HFFc6 (cell line): ENCODE measurements at places on chromosomes 12 and 14.

DNA sequence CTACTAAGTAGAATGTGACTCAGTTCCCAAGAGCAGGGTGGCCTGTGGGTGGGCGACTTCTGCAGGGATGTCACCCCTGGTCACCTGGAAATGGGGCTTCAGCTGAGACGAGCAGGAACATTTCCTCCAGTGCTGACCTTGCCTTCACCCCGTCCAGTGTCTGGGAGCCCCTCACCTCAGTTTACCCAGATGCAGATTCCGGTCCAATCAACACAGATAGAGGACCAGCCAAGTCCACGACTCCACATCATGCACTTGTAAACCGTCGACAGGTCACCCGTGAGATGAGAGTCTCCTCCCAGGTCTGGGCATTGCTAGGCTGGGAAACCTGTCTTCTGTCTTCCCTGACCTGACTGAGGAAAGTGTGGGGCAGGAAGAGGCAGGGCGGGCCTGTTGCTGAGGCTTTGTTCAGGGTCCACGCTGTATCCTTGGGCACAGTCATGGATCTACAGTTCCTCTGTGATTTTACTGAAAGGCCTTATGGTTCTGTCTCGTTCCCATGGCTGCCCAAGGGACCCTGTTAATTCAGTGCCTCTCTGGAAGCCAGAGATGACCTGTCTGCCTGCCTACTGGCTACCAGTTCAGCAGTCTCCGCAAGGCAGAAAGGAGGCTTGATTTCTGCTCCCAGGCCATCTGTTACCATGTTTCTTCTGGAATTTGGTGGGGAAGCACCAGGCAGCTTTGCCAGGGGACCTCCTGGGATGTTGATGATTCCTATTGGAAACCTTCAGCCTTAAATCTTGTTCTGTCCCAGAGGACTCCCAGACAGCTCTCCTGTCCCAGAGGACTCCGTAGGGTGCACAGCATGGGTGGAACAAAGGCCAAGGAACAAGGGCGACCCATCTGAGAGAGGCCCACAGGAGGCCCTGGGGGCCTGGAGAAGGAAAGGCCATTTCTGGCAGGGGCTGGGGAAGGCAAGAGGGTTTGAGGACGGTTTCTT lies 288.5 kb upstream of the RTL1 start:
- DNase-seq, result no peak

GRCh38 chr12:29148596-29148910 lies 525 bp upstream of the FAR2 start:
- no peak for DNase-seq

GRCh38 chr12:116048879-116049278 lies 228.6 kb downstream of the MED13L start:
- no peak for DNase-seq

DNA sequence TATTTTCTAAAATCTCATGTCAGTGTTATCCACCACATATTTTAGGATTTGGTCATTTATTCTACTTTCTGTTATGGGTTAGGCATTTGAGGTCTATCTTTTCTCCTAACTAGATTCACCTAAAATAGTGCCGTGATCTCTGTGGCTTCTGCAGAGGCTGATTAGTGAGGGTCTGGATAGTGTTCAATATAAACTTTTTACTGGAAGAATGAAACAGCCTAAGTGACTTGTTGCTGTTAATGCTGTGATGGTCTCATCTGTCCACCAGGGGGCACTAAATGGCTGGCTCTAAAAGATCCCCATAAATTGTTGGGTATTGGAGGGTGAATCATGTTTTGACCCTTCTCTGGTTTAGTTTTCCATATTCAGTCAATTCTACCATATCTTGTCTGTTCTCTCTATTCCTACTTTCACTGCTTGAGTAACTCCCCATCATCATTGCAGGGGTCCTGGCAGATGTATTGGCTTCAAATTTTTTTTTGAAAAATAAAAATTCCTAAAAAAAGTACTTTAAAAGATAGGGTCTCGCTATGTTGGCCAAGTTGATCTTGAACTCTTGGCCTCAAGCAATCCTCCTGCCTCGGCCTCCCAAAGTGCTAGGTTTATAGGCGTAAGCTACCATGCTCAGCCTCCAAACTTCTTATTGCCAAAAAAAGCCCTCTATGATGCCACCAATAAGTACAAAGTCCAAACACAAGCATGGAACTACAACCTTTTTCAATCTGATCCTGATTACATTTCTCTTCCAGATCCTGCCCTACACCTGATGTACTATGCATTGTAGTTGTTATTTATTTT lies 6.9 kb downstream of the PABPN1 start:
- DNase-seq, result peak; percentile 67

DNA sequence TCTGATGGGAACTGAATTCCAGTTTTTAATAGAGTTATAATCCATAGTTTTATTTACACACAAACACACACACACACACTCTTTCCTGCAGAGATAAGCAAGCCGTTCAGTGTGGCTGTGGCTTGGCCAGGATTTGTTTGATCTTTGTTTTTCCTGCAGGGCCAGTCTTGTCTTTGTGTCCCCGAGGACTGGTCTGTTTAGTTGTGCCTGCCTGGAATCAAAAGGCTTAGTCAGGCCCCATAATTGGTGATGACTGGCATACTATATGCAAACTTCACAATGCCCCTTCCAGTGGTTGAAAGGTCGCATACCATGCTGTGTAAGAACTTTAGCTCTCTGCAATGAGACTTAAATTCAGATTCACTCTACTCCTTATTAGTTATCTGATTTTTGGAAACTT lies 26.0 kb downstream of the WBP11 start:
- peak; percentile 15 for DNase-seq

- DNase-seq, result no peak
Observed at GRCh38 chr12:5343711-5344110, 88.2 kb upstream of the NTF3 start.

- peak; percentile 57 for DNase-seq
Observed at GRCh38 chr14:65502676-65503124, 90.2 kb downstream of the FUT8 start.

- no peak for DNase-seq
Observed at GRCh38 chr12:77746096-77746495, 84.6 kb upstream of the NAV3 start.

DNA sequence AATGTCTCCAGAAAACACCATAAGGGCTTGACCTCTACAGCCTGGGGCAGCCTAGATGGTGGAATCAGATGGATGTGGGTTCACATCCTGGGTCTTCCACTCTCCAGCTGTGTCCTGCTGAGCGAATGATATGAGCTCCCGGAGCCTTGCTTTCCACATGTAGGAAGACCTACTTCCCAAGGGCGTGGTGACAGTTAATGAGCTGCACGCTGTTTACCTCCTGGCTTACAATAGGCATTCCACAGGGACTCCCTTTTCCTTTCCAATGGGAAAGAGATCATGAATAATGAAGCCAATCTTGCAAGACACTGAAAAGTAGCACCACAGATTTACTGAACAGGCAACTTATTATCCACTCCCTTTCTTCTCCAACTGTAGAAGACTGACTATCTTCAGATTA lies 46.1 kb downstream of the TMTC1 start:
- DNase-seq, result no peak

DNA sequence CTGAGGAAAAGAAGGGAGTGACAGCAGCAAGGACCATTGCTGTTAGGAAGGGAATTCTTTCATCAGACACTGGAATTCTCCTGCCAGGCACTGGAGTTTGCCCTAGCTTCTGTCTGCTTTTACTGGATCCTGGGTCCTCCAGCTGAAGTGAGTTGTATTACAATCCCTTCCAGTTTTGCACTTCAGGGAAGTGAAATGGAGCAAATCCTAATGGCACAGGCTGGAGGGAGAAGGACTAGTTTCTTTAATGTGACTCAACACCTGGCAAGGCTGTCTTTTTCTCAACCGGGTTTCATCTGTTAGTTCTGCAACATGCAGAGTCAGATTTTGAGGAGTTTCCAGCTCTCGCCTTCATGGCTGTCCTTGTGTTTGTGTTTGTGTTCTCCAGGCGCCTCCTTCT lies 45.8 kb downstream of the ETV6 start:
- no peak for DNase-seq

DNA sequence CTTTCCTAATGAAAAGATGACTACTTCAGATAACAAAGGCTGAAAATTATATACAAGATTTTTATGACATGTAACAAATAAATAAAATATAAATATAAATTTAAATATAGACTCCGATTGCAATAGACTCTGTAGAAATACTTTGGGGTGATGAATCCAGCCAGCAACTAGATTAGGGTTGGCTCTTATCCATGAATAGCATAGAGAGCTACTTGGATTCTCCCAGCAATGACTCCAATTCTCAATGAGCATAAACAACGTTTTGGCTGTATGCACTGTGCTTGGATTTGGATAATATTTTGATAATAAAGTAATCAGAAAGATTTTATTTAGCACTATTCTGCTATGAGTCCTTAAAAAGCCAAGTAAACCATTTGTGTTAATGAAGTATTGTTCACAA lies 58.0 kb upstream of the LRFN5 start:
- DNase-seq, result no peak

GRCh38 chr12:110937104-110937641 lies 16.8 kb upstream of the MYL2 start:
- no peak for DNase-seq

DNA sequence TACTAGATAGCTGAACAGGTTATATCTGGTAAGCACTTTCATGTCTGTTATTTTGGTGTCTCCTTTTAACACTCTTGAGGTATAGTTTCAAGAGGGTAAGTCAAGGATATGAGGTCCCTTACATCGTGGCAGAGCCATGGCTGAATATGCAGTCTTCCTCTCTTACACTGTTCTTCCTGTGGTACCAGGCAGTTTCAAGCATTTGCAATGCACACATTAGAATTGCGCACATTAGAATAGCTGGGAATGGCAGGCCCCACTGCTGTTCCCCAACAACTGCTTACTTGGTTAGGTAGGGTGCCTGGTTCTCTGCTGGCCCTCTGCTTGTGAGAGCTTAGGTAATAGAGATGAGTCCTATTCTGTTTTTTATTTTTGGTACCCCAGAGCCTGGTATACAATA lies 41.2 kb downstream of the TMTC2 start:
- DNase-seq, result no peak

- no peak for DNase-seq
Observed at GRCh38 chr14:90632871-90633270, 183.4 kb downstream of the TTC7B start.

DNA sequence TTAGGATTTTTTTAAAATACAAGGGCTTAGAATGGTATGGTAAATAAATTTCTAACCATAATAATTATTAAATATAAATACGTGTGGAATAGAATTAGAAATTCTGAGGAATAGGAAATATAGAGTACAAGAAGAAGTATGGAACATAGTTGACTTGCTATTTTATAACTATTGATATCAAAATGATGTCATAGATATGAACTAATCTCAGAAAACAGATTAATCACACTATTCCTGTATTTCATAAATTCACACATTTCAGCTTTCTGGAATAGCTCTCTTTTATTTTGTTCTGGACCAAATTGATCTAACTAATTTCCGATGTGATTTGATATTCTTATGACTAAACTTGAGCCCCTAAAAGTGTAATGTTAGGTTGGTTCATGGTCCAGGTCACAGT lies 237.2 kb upstream of the NPAS3 start:
- DNase-seq, result no peak

GRCh38 chr14:89641495-89642175 lies 224.6 kb upstream of the FOXN3 start:
- no peak for DNase-seq

GRCh38 chr14:84891404-84891803 lies 638.5 kb upstream of the FLRT2 start:
- DNase-seq, result no peak

DNA sequence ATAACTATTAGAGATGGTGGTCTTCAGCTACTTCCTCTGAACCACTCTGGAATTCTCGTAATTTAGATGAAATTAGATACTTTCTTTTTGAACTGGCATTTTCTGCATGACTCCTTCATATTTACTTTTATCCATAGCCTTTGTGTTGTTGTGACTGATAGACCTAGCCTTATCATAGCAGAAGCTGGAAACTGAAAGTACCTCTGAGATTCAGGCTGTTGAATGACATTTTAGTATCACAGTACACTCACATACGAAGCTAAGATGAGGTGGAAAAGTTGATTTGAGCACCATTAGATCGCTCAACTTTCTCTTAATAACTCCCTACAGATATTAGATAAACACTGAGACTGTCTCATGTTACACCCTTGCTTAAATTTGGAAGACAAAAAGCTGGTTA lies 525.1 kb upstream of the FBXO33 start:
- no peak for DNase-seq

DNA sequence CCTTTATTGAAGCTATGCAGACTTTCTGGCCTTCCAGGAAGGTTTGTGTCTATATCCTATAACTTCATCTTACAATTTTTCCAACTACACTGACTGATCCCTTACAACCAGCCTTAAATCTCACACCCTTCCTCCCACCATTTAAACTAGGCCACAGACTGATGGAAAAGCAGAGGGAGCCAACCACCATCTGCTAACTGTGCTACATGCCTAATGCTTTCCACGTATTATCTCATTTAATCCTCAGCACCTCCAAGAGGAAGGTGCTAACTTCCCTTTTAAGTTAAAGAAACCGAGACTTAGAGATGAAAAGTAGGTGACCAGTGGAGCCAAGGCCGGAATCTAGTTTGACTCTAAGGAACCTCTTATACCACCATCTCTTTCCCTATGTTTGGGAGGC lies 22.7 kb upstream of the BLTP3B start:
- DNase-seq, result no peak

GRCh38 chr14:19823178-19823577 lies 19.6 kb downstream of the OR4N2 start:
- no peak for DNase-seq

- DNase-seq, result no peak
Observed at GRCh38 chr12:60174941-60175340, 579.1 kb downstream of the SLC16A7 start.

DNA sequence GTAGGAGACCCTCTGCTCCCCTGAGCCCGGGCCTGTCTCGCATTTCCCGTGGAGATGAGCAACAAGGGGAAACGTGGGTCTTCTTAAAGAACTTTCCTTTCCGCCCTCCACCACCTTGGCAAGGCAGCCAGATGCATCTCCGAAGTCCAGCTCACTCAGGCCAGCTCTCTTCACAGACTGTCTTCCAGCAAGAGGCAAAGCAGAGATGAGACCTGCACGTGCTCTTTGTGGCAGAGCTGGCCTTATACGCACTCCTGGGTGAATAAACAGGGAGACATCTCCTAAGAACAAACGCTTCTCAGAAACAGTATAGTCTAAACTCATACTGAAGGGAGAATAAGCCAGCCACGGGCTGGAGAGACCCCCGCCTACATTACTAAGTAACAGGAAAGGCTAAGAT lies 1.3 kb upstream of the BDKRB1 start:
- no peak for DNase-seq

GRCh38 chr12:23666866-23667265 lies 282.6 kb downstream of the SOX5 start:
- DNase-seq, result no peak
